ENCODE measurements at places on chromosomes 2 and 18.

- DNase-seq, result no peak
Measured at GRCh38 chr18:58054041-58054781, 10.2 kb downstream of the NEDD4L start.

DNA sequence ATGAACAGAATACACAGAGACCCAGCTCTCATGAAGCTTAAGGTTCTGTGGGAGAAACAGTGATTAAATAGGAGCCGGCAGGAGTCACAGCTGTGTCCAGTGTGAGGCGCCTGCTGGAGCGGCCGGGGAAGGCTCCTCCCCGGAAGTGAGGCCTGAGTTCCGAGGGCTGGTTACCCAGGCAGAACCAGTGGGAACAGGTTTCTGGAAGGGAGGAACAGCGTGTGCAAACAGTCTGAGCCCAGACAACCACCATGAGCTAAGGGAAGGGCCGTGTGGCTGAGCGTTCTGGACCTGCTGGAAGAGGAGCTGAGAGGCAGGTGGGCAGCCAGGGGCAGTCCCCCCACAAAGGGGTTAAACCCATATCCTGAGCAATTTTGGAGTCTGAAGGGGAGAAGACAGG, 26.0 kb upstream of the NPAS2 start:
- no peak for DNase-seq

DNA sequence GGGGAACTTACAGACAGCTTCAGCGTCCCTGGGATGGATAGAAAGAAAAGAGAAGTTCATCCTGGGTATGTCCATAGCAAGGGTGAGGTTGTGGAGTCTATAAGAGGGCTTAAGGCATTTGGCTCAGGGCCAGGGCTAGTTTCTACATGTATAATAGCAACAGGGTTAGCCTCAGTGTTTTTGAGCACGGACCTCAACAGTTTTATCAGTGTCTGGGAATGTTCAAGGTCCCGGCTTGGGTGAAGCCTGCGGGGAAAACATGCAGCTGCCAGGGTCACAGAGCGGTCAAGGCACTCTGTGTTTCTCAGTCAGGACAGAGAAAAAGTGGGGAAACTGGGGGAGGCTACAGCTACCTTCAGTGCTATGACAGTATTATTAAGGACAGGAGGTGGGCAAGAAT, 427.7 kb upstream of the HS6ST1 start:
- DNase-seq, result no peak

DNA sequence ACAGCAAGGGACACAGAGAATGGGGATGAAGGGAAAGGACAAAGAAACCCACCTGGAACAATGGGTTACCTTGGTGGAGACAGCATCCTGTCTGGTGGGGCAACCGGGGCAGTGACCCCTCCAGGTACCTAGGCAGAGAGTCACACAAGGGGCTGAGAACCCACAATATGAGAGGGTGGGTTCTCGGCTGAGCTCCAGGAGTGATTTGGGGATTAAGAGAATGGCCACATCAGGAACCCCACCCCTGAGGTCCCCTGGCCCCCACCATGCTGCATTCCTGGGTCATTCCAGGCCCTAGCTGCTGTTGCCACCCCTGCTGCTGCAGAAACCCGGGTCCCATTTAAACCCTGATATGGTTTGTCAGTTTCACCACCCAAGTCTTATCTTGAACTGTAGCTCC, 172.3 kb downstream of the RTP5 start:
- no peak for DNase-seq

DNA sequence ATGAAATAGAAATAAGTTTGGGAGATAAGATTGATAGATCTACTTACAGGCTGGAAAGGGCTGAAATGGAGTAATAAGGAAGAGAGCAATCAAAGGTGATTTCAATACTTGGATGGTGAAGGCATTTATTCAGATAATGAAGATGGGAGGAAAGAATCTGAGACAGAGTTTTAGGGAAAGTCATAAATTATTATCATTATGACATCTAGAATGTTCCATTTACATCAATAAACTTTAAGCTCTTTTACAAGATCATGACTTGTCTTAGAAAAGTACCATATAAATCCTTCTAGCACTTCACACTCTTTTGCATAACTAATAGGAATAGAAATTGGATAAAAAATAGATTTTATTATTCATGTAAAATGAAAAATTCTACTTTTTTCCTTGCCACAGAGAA, 2.2 kb downstream of the SCN9A start:
- no peak for DNase-seq

DNA sequence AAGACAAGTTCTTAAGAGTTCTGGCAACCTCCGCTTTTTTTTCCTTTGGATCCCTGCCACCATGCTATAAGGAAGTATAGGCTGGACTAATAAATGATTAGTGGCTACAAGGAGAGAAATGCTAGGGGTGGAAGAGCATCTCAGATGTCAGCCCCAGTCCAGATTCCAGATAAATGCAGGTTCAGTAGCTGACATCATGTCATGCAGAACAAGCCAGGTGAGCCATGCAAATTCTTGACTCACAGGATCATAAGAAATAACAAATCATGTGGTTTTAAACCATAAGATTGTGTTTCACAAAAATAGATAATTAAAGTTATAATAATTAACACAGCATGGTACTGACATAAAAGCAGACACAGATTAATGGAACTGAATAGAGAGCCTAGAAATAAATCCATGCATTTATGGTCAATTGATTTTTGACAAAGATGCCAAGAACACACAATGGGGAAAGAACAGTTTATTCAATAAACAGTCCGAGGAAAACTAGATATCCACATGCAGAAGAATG, 152.9 kb upstream of the SESTD1 start:
- DNase-seq, result no peak

GRCh38 chr18:248053-248452, 19.8 kb downstream of the THOC1 start:
- DNase-seq, result no peak

- DNase-seq, result no peak
Measured at GRCh38 chr18:27599202-27599829, 414.2 kb upstream of the CHST9 start.

Measured in effector CD4-positive, alpha-beta T cell (primary cell).